ENCODE measurements at places on chromosomes 13 and 19. TPM values are rescaled to one million over a fixed set of nuclear protein-coding genes. Genes with fewer than 3 reads are reported as not detected.

DNA sequence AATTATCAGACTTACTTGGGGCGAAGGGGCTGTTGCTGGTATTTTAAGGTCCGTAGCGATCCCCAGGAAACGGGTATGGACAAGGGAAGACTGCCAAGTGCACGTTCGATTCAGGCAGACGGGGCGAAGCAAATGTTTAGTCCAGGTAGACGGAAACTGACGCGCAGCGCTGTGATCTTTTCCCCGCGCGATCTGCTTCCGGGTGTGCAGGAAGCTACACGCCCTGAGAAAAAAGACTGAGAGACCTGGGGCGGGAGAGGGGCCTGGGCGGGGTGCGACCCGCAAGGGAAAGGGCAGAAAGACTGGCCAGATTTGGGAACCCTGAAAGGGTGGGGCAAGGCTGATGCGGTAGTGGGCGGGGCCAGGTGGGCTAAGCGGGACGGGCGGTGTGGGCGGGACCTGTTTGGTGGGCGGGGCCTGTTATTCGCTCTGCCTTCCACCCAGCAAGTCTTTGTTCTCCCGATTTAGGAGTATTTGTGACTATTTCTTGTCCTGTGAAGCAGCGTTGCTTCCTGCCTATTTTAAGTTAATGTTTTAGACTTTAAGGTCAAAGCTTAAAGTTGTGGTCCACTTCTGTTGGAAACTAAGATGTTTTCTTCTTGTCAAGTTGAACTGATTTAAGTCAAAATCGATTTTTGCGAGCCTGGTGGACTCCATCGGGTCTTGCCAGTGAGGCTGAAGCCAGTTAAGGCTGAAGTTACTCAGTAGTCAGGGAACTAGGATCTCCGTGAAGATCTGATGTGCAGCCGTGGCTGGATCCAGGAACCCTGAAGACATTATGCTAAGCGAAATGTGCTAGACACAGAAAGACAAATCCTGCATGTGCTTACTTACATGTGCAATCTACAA is at the start of gene ZNF836:
ZNF836 (minus strand) TSS at position 301 of the 849 bp plus-strand sequence. CDS start 3,549 bp downstream, outside the sequence.
- peak; percentile 89 for DNase-seq

- no peak for DNase-seq
Observed at GRCh38 chr13:50366488-50367174, 351.4 kb downstream of the KCNRG start.

GRCh38 chr13:77528834-77529500 is 6.5 kb upstream of the SCEL start:
- no peak for DNase-seq

DNA sequence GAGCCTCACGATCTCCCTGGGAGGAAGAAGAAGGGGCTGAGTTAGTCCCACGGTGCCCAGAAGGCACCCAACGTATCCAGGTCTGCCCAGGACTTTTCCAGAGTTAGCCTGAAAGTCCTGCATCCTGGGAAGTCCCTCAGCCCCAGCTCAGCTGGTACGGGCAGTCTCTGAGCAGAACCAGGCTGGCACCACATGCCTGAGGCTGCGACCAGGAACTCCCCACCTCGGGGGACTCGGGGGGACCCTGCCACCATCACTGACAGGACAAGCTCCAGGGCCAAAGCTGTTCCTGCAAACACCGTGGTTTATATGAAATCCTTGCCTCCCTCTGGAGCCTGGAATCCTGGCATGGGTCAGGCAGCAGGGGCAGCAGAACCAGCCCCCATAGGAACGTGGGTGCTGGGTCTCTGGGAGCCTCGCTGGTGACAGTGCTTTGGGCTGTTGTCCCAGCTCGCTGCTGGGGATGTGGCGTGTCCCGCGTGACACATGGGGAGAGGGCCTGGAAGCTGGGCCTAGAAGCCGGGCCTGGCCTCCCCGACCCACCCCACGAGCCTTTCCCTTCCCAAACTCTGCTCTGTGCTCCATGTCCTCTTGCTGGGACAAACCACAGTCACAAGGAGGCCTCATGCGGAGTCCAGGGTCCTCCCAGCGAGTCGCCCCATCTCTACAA is 55.5 kb downstream of the GNG7 start:
- no peak for DNase-seq

DNA sequence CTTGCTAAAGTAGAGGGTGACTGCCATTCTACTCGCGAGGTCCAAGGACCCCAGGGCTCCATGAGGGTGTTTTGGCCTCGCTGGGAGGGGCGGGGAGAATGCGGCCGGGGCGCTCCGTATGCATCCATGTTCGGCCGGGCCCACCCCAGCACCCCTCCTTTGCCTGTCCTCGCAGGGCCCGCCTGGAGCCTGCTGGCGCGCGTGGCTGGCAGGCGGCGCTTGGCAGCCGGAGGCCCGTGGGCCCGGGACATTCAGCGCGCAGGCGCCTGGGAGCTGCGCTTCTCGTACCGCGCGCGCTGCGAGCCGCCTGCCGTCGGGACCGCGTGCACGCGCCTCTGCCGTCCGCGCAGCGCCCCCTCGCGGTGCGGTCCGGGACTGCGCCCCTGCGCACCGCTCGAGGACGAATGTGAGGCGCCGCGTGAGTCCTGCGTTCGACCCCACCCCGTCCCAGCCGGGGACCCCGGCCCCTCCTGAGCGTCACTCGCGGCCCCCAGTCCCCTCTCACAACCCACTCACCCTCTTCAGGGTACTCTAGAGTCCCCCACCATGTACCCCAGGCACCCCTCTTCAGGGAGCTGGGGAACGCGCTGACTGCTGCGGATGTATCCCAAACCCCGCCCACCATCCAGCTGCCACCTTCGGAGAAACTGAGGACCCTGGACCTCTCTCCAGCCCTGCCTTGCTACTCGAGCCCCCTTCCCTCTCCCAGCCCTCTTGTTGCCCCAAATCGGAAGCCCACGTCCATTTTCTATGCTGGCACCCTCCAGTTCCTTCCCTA is 4.1 kb downstream of the DLL3 start:
- no peak for DNase-seq

Gene IGSF23
- total RNA-seq: not detected

Gene SIGLEC5
- not detected for total RNA-seq

DNA sequence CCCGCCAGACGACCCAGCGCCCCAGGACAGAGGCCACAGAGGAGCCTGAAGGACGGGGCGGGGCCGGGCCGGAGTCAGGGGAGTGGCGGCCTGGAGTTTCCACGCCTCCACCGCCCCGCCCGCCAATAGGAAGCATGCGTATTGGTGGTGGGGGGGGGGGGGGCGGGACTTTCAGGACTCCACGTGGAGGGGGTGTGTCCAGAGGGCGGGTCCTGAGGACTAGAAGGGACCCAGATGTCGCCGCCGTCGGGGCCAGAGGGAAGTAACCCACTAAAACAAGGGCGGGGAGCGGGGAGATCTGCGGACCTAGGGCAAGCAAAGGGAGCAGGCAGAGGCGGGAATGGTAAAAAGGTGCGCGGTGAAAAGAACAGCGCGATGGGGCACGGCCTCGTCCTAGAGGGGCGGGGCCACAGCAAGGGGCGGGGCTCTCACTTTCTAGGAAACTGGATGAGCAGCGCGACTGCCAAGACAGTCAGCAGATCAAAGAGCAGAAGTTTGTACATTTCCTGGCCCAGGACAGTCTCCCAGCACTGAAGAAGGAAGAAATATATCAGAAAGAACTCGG is 2.8 kb upstream of the LENG1 start:
- no peak for DNase-seq

GRCh38 chr19:13262450-13262849 is 112.2 kb downstream of the IER2 start:
- DNase-seq: no peak

Gene HNRNPM
- total RNA-seq: 154 TPM

DNA sequence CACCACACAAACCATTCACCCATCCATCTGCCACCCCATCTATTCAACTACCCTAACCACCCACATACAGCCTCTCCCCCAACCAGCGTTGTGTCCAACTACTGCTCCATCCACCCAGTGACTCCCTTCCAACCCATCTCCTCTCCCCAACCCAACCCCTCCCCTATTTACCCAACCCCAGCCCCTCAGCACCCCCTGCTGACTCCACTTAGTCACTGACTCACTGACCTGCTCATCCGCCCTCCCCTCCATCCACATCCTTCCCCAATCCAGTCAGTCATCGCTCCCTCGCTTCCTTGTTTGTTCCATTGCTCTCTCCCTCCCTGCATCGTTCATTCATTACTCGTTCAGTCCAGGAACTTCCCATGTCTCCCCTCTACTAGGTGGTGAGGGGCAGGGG is 39.2 kb downstream of the KCNC3 start:
- no peak for DNase-seq

Gene HNRNPUL1
- 237 TPM for total RNA-seq

GRCh38 chr19:54523403-54523802 is 20.8 kb downstream of the LAIR2 start:
- DNase-seq: no peak

DNA sequence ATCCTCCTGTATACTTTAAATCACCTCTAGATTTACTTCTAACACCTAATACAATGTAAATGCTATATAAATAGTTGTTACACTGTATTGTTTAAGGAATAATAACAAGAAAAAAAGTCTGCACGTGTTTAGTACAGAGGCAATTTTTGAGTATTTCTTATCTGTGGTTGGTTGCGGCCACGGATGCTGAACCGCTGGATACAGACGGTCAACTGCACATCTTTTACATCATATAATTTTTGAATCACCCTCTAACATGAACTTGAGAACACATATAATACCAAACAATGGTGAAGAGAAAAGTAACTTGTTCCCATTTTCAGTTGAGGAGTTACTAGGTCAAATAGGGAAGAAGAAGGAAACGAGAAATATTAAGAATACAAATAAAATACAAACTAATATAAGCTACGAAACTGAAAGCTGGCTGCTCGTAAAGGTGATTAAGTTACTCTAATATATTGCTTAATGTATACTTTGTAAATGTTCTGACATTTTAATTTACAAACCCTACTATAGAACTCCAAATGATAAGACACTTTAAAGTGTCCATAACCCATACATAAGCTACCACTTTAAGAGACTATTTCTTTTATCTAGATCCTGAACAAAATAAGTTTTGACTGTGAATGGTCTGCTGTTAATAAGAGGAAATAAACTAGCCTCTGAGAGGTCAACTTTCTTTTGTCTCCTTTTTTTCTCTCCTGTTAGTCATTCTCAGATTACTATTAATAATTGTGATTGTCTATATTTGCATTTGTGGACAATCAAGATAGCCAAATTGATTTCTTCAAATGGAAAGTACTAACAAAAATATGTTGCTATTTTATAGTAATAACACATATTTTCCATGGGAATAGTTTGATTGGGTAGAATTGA is 457.4 kb downstream of the DIAPH3 start:
- DNase-seq: no peak

Gene TSHZ3
- 11.9 TPM for total RNA-seq

DNA sequence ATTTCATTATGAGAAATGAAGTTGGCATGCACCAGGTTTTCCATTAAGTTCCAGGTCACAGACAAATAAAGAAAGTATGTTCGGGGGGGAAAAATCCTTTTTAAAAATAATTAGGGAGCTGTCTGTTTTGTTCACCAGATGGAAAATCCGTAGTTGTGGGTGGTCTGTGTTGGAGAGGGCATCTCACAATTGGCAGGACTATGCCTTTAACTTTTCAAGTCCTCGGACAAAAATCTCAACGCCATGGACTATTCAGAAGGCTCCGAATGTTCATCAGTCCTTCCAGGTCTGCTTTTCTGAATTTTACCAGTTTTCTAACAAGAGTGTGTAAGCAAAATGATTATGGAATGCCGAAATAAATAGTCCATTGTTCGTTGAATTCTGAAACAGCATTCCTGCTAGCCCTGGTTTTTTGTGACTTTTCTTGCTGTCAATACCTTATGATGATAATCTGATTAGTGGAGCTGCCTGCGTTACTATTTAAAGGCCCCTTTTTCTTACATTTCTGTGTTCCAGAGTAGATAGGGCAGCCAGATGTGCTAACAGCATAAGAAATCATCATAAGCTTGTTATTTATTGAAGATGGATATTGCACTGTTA is 146.9 kb downstream of the TM9SF2 start:
- DNase-seq: no peak

DNA sequence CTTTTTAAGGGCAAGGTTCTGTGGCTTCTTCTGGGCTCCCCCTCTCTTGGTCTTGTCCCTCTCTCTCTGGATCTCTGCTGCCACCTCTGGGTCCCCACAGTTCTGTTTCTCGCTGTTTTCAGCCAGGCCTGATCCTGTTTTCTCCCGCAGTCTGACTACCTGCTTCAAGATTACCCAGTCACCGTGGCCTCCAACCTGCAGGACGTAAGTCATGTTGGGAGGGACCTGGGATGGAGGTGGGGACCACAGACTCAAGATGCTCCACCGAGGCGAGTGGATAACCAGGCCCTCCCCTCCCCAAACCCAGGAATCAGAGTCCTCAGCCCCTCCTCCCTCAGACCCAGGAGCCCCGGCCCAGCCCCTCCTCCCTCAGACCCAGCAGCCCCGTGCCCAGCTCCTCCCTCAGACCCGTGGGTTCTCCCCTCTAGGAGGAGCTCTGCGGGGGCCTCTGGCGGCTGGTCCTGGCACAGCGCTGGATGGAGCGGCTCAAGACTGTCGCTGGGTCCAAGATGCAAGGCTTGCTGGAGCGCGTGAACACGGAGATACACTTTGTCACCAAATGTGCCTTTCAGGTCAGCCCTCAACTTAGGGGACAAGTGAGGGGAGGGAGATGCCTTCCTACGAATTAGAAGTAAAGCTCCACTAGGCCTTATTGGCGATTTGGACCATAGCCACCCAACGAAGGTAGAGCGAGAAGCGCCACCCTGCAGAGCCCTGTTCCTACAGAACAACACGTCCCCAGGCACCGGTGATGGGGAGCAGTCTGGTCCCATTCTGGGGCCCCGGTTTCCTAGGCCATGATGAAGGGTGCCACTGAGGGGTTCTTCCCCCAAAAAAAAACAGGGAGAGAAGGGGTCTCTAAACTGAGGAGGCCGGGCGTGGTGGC is 2.2 kb downstream of the FLT3LG start:
- no peak for DNase-seq

- no peak for DNase-seq
Observed at GRCh38 chr13:82678052-82678451, 1204.2 kb downstream of the SLITRK1 start.

DNA sequence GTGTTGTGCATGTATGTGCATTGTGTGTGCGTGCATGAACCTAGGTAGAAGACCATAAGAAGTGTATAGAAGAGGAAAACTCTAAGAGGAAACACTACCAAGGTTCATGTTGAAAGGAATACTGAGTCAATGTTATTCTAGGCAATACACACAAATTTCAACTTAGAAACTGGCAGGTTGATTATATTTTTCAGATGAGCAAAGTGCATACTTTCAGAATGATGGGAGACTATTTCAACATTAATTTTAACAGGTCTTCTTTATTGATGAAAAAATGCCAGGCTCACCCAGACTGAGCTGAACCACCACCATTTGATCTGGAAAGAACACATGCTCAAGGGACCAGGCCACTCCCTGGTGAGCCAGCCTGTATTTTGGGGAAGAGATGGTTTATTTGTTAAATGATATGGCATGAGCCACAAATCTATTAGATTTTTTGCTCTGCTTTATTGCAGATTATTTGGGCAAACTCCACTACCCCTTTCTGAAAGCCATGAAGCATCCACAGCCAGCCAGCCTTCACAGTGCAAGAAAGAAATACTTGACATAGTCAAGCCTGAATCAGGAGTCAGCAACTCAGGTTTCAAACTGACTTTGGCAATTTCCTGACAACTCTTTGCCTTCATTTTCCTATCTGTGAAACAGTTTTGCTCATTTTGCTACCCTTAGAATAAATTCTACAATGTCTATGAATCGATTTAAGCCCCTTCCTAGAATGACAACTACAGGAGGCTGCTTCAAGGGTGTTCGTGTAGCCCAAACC is 368.9 kb downstream of the COG6 start:
- no peak for DNase-seq

- peak; percentile 94 for DNase-seq
Observed at GRCh38 chr13:26698392-26699196, 62.0 kb downstream of the GPR12 start.

- no peak for DNase-seq
Observed at GRCh38 chr19:4431808-4432674, 25.6 kb downstream of the UBXN6 start.

GRCh38 chr13:77412860-77413259 is 86.0 kb upstream of the MYCBP2 start:
- DNase-seq: no peak
